ENCODE measurements at places on chromosomes 7 and 10. TPM values are rescaled to one million over a fixed set of nuclear protein-coding genes. Genes with fewer than 3 reads are reported as not detected.

Gene FOXP2
- total RNA-seq: not detected

Gene PON3
- not detected for total RNA-seq

Gene UCN3
- total RNA-seq: not detected

Gene SYT15B
- total RNA-seq: 0.07 TPM

Gene ZNF736
- 9.2 TPM for total RNA-seq

Gene CPA2
- not detected for total RNA-seq

Gene PTPRZ1
- 9.8 TPM for total RNA-seq

Gene ZNF727
- total RNA-seq: not detected

Gene CLRN3
- not detected for total RNA-seq

Gene EBLN1
- not detected for total RNA-seq

Gene LIPK
- total RNA-seq: not detected

Gene UROS
- total RNA-seq: 55.0 TPM

Gene DTX2
- total RNA-seq: 29.9 TPM

Gene CRHR2
- total RNA-seq: not detected

Gene PNLIPRP1
- total RNA-seq: not detected

Gene DENND2A
- not detected for total RNA-seq

Gene TMEM176B
- not detected for total RNA-seq

Gene TMEM254
- total RNA-seq: 24.7 TPM

Gene GATA3
- total RNA-seq: 13.1 TPM

Gene HUS1
- total RNA-seq: 39.9 TPM

Gene CTAGE15
- 2.8 TPM for total RNA-seq

Gene SEMA4G
- not detected for total RNA-seq
